Retina (tissue), 1 donor: ENCODE measurements at places on chromosomes 1 and 21.

DNA sequence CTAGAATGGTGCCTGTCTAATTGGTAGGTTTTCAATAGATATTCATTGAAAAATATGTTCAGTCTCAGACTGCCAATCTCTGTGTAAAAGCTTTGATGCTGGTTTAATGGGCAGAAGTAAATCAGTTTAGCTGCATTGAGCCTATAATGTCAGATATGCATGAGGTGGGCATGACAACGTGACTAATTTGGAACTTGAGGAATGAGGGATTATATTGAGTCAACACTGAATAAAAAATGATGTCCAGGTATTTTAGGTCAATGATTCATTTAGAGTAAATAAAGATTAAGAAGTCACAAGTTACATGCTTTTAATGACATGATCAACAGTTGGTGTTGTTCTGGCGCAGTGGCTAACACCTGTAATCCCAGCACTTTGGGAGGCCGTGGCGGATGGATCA lies 3.0 kb downstream of the WDR3 start:
- no peak for DNase-seq

GRCh38 chr1:108114033-108114599 lies 86.0 kb downstream of the SLC25A24 start:
- no peak for DNase-seq

- DNase-seq: no peak
These were observed 34.0 kb upstream of the PROX1 start for GRCh38 chr1:213953806-213954205.

- no peak for DNase-seq
These were observed 72.6 kb upstream of the TARDBP start for GRCh38 chr1:10939654-10940450.

DNA sequence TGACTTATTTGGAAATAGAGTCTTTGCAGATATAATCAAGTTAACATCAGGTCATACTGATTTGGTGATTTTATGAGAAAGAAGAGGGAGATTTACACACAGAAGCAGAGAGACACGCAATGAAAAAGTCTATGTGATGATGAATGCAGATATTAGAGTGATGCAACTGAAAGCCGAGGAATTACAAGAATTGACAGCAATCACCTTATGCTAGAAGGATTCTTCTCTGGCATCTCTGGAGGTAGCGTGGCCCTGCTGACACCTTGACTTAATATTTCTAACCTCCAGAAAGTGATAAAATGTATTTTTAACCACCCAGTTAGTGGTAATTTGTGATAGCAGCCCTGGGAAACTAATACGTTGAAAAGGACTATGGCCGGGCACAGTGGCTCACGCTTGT lies 14.2 kb upstream of the CFH start:
- DNase-seq: no peak

DNA sequence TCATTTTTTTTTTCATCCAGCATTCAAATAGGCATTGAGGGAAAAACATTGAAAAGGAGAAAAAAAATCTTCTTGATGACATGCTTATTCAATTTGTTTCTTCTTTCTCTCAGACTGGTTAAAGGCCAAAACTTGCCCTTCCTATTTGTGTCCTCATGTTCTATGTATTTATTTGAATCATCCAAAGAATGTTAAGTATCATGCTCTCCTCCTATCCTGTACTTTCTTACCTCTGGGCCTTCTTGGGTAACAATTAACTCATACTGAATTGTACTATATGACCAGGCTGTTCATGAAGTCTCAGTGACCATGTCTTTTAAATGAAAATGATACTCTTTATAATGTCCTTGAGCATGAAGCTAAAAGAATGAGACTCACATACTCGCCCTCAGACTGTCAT lies 36.5 kb upstream of the DENND1B start:
- DNase-seq: no peak

DNA sequence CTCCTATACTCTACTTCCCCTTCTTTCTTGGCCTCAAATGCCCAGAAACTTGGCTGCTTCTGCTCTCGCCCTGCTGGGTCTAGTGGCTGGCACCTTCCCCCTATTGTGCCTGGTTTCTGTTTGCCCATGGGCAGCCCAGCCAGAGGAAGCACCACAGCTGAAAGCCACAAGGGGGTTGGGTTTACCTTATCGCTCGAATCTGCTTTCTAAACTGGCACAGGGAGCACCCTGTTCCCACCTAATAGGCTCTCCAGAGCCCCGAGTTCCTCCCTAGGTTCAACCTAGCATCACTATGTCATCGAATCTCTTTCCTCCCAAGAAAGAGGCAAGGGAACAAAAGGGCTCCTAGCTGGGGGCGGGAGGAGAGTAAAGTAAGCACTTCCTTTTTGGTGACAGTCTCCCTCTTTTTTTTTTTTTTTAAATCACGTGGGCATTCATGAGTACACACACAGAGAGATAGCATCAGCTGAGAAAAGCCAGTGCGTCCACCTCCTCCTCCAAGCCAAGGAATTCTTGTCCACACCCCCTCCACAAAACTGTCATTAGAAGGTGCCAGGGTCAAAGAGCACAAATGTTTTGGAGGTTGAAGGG lies 72.8 kb downstream of the PLEKHA6 start:
- no peak for DNase-seq

GRCh38 chr1:98906361-98906760 lies 98.3 kb downstream of the PLPPR5 start:
- DNase-seq: no peak

GRCh38 chr21:32044205-32045180 lies 171.7 kb downstream of the HUNK start:
- DNase-seq: no peak

GRCh38 chr1:59686574-59686973 lies 128.2 kb upstream of the HOOK1 start:
- no peak for DNase-seq

- DNase-seq: peak; percentile 28
These were observed 35.0 kb downstream of the ESRRG start for GRCh38 chr1:216688127-216688657.

DNA sequence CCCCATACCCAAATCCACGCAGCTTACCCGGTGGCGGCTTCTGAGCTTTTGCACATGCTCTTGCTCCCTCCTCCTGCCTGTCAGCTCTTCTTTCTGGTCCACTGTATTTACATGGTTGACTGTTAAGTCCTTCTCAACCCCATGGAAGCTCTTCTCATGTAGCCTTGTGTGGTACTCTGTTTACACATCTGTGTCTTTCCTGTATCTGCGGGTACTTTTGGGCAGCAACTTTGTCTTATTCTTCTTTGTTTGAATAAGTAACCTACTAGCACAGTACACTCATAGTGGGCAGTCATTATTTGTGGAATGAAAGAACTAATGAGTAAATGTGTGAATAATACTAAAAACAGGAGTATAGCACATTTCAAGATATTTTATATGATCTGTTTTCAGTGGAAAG lies 88.5 kb upstream of the GPR88 start:
- DNase-seq: no peak

DNA sequence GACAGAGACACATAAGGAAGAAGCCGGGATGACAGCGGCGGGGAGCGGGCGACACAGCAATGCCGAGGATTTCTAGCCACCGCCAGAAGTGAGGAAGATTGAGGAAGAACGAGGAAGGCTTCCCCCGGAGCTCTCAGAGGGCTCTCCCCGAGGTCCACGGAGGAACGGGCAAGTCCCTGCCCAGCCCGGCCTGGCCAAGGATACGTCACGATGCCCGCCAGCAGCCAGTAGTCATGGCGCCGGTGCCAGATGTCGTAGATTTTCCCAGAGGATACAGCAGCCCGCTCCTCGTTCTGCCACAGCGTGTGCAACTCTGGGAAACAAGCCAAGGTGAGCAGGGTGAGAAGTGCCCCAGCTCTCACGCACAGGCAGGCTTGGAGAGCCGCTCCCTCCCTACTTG lies 65.9 kb downstream of the KCNAB2 start:
- DNase-seq: no peak

- peak; percentile 87 for DNase-seq
These were observed 1.4 kb downstream of the DAB1 start for GRCh38 chr1:57422271-57423134.

GRCh38 chr1:87117761-87118368 lies 203.4 kb downstream of the HS2ST1 start:
- DNase-seq: peak; percentile 8

DNA sequence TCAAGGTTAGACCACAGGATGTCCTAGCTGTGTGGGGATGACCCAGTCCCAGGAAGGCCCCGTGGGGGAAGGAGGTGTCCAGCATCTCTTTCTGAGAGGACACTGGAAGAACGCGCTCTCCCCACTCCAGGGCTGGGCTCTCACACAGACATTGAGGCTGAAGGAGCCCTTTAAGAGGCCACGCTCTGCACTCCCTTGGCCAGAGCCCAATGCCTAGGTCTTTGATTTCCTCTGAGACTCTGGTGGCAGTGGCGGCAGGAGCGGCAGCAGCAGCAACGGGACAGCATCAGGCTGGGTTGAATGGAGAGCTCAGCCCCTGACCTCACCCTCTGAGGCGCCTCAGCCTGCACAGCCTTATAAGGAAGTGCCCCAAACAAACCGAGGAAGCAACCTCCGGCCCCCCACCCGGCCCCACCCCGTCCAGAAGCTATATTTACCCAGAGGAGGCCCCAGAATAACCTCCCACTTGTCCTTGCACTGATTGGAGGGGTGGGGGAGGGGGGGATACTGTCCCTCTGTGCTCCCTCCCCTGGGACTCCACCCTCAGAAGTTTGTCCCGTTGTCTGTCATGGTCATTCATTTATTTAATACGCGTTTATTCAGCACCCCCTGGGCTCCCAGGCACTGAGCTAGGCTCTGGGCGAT lies 12.3 kb downstream of the NES start:
- no peak for DNase-seq

GRCh38 chr1:242534753-242535152 lies 10.3 kb upstream of the PLD5 start:
- DNase-seq: no peak

GRCh38 chr1:43660355-43660754 lies 10.4 kb downstream of the KDM4A start:
- no peak for DNase-seq

- DNase-seq: no peak
These were observed 8.7 kb downstream of the IFNLR1 start for GRCh38 chr1:24178407-24178806.

- DNase-seq: no peak
These were observed 22.0 kb downstream of the SLC37A1 start for GRCh38 chr21:42535602-42536171.

DNA sequence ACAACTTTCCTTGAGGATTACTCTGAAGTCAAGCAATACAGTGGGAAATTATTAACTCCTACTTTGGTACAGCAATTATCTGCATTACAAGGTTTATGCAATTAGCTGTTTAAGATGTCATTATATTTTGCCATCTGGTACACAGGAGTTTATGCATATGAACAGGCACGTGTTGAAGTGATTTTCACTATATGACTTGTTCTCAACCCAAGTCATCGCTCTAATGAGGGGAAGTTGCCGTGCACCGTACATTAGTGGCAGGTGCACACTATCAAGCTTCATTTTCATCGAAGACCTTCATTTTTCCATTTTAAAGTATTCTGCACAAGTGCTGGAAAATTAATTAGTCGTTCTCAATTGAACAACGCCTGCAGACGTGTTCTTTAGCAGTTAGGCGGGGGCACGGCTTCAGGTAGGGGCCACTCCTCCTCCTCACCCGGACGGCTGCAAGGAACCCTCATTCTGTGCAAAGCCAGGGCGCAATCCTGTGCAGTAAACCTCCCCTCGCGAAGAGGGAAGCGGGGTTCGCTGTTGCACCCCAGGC lies 39.8 kb upstream of the NFIA start:
- no peak for DNase-seq

DNA sequence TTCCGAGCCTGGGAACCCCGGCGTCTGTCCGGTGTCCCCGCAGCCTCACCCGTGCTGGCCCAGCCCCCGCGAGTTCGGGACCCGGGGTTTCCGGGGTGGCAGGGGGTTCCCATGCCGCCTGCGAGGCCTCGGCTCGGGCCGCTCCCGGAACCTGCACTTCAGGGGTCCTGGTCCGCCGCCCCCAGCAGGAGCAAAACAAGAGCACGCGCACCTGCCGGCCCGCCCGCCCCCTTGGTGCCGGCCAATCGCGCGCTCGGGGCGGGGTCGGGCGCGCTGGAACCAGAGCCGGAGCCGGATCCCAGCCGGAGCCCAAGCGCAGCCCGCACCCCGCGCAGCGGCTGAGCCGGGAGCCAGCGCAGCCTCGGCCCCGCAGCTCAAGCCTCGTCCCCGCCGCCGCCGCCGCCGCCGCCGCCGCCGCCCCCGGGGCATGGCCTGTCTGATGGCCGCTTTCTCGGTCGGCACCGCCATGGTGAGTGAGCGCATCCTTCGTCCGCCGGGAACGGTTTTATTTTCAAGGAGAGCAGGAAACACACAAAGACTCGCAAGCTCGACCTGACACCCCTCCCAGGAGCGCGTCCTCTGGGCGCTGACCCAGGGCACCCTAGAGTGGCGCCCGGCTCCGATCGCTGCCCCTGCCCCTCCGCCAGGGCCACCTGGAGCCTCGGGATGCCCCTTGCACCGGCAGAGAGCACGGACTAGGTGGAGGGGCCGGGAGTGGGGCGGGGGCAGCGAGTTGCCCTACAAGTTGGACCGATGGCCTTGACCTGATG lies at the start of gene ABCG1:
TSS of gene ABCG1 (plus strand) at position 305 of the 770 bp plus-strand sequence. CDS start at position 428, 123 bp downstream.
- peak; percentile 71 for DNase-seq

- no peak for DNase-seq
These were observed 75.7 kb downstream of the CRB1 start for GRCh38 chr1:197343663-197344273.

DNA sequence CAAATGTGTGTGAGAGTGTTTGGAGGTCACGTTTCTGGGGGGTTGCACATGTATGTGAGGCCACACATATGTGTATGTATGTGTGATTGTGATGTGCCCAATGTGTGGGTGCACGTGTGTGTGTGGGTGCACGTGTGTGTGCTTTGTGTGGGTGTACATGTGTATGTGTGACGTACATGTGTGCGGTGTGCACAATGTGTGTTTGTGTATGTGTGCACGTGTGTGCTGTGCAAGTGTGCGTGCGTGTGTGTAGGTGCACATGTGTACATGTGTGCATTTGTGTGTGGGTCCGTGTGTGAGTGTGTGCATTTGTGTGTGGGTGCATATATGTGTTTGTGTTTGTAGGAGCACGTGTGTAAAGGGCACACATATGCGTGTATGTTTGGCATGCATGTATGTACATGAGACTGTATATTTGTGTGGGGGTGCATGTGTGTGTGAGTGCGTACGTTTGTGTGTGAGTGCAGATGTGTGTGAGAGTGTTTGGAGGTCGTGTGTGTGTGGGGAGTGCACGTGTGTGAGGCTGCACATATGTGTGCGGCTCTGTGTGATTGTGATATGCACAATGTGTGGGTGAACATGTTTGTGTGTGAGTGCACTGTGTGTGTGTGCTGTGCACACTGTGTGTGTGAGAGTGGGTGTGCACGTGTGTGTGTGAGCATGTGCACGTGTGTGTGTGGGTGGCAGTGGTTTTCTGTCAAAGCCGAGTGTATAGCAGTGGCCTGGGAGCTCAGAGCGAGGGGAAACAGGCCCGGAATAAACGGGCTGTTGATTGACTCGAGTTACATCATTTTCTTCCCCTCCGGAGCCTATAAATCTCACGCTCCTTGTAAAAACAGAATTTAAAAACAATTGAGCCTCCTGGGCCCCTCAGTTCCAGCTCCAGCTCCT lies 132.7 kb upstream of the ARHGEF16 start:
- DNase-seq: no peak

- no peak for DNase-seq
These were observed 80.5 kb downstream of the FGGY start for GRCh38 chr1:59377350-59377904.
